ENCODE measurements at places on chromosomes 7 and 10.

GRCh38 chr7:106634958-106635357, 26.0 kb downstream of the CCDC71L start:
- no peak for DNase-seq

- DNase-seq = peak; percentile 84
These were observed 108.1 kb downstream of the CCDC71L start for GRCh38 chr7:106552645-106553445.

GRCh38 chr10:12841426-12841825, 160.1 kb downstream of the CCDC3 start:
- no peak for DNase-seq

DNA sequence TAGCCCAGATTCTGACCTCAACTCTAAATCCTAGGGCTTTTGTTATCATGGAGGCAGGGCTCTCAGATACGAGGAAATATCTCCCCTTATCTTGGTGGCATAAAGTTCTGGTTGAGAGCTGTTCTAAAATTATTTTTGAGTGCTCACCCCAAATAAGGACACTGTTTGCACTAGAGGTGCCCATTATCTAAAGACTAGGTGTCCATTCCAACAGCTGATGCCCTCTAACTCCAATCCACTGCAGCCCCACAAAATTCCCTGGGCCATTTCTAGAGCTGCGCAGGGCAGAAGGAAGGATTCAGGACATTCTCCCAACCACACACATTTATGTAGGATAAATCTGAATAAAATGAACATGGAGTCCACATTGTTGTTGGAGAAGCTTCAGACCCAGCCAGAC, 301.9 kb downstream of the FGFR2 start:
- no peak for DNase-seq

DNA sequence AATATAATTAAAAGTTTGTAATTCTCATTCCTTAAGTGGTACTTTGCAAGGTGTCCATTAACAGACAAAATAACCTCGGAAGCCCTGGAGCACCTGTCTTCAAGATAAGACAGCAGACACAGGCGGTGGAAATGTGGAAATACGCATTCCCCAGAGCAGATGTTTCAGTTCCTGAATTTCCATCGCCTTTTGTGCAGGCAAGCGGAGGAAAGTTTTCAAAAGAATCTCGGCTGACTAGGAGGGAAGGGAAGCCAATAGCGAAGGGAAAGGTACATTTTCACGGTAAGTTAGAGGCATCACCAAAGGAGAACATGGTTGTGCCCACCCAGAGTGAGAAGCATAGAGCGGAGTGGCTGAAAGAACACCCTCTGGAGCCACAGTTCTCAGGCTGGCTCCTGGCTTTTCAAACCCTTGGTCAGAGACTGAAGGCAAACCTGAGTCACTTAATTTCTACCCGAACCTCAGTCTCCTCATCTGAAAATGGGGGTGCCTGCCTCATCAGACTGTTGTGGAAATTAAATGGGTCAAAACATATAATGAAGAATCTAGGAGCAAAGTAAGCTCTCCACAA, 13.6 kb downstream of the CPA1 start:
- DNase-seq = no peak

DNA sequence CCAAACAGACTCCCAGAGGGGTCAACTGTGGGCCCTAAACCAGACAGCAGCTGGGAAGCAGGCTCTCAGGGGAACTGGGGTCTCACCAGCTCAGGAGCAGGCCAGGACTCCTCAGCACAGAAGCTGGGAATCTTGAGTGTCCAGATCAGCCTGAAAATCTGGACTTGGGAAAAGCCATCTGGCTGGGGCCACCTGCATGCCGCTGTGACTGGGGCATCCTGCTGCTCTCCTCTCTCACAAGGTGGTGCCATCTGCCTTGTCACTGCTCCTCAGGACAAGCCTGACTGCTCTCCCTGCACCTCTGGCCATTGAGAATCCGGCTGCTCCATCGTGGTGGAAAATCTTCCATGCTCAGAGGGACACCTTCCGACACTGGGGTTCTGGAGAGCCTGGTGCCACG, 141.4 kb downstream of the PLPP4 start:
- no peak for DNase-seq

- no peak for DNase-seq
These were observed 20.4 kb downstream of the GRB10 start for GRCh38 chr7:50762337-50762736.

DNA sequence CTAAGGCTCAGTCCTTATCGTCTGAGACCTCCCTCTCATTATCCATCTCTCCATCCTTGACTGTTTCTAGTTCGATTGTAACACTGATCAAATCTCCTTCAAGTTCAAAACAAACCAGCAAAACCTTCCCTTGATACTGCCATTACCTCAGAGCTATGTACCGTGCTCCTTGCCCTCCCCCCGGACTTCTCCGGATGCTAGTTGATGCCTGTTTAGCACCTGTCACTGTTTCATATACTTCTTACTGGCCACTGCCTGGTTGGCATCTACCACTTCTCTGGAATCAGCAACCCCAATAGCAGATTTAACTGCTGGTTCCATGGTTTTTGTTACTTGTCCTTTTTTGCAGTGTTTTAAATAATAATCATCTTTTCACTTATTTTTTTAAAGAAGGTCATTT, 64.1 kb downstream of the BMPR1A start:
- DNase-seq = no peak

GRCh38 chr10:10642751-10643150, 374.9 kb upstream of the CELF2 start:
- no peak for DNase-seq

DNA sequence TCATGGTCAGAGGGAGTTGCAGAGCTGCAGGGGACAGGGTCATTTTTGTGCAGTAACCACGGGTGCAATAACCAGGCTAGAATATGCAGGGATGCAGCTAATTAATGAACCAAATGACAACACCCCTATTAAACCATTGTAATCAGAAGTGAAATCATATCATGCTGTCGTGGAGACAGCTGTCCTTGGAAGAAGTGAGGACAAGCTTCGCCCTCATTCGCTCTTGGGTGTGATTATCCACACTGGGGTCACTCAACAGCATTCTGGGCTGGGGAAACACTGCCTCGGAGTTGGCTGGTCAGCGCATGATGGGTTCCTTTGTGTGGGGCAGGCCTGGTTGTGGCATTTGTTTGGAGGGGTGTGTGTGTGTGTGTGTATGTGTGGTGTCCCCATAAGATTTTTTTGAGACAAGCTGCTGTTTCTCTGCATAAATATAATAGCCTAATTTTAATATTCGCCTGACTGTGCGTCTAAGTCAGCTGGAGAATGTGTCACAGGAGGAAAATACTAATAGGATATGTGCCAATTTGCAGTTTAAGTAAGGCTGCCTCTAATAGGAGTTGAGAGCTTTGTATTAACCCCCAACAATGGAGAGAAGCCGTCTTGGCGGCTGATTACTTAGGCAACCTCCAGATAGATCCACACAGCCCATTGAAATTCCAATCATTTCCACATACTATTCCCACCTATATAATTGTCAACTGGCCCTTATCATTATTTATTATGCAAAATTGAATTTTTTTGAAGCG, 149.4 kb downstream of the DNAJB6 start:
- no peak for DNase-seq

DNA sequence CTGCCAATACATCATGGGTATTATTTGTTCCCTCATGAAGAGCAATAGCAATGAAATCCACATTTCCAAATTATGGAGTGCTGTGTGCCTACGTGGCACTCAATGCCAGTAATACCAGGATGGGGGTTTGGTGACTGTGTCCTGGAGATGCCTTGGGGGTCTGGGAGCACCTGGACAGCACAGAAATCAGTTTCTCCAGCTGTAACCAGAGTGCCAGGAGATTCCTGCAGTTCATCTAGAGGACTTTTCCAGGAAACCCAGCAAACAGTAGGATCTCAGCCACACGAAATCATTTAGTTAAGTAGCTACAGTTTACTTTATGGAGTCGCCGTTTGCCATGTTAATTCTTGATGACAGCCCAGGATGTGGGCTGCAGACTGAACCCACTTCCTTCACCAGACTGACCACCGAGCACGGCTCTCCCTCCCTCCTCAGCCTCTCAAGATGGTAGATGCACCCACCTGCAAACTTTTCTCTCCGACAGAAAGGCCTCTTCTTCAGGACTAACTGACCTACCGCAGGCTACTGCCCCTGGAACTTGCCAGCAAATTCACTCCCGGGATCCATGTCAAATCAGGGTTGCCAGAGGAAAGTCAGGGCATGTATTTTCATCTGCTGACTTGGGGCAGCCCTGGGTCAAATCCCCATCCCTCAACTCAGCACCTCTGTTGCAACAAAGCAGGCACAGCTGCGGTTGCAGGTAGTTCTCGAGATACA, 30.3 kb downstream of the MKI67 start:
- no peak for DNase-seq

DNA sequence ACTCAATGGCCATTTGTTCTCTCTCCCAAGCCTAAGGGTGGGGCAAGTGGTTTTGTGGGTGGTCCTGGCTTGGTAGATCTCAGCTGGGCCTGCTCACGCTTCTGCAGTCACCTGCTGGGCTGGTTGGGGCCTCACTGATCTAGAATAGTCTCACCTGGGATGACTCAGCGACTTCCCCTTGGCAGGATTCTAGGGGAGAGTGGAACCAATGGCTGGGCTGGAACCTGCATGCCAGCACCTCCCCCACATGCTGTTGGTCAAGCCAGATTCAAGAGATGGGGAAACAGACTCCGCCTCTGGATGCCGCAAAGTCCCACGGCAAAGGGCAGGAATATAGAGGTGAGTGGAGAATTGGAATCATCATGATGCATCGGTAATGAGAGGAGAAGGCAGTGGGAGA, 292.9 kb upstream of the NPVF start:
- DNase-seq = no peak

DNA sequence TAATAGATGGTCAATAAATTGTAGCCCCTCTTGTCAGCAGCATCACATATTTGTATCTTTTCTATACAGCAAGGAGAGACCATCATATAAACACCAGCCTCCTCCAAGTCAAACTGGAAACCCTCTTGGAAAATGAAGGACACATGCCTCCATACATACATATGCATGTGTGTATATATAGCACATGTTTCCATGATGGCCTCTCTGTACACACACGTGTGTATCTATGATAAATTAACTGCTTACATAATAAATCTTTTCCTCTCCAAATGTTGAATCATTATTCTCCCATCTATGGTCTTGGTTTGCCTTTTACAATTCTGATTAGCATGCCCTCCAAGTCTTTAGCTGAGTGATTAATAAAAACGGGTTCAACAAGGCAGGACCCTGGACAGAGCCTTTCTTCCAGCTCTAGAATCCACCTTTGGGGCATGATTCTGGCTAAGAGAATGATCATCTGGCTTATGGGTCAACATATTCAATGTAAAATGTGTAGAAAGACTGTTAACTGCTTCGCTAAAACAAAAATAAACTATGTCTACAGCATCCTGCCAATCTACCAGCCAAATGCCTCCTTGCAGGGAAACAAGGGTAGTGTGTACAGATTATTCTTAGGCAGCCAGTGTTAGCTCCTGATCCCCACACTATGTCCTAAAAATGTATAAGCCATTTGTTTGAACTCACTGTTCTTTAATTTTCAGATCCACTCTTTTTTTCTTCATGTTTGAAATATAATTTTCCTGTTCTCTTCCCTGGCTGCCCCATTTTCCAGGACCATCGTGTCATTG, 70.0 kb downstream of the CRTAC1 start:
- no peak for DNase-seq

- no peak for DNase-seq
These were observed 27.4 kb upstream of the MALRD1 start for GRCh38 chr10:19021162-19021561.

- no peak for DNase-seq
These were observed 209.9 kb downstream of the BBS9 start for GRCh38 chr7:33339074-33339790.

DNA sequence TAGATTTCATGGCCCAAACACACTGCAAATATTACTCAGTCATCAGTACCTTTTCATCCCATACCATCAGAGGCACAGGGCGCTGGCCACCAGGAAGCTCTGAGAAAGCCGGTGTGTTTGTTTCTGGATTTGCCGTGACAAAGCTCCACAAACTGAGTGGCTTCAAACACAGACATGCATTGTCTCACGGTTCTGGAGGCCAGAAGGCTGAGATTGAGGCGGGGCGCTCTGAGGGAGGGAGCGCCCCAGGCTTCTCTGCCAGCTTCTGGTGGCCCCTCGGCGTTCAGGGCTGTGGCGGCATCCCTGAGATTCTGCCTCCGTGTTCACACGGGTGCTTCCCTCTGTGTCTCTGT, 3.7 kb upstream of the TTYH3 start:
- DNase-seq = no peak

DNA sequence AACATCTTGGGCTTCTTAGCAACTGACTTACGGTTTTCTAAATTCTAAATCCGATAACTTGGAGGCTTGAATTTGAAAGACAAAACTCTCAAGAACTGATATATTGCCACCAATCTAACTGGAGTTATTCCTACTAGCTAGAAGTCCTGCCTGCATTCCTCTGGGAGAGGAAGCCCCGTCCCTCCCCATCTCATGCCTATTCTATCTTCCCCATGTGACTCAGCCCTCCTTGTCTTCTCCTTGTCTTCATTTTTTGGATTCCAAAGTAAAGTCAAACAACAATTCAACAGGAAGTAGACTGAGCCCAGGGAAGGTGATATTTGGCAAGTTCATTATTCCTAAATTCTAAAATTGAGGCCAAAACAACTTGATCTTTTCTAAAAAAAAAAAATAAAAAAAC, 587.7 kb downstream of the KCNMA1 start:
- DNase-seq = no peak

DNA sequence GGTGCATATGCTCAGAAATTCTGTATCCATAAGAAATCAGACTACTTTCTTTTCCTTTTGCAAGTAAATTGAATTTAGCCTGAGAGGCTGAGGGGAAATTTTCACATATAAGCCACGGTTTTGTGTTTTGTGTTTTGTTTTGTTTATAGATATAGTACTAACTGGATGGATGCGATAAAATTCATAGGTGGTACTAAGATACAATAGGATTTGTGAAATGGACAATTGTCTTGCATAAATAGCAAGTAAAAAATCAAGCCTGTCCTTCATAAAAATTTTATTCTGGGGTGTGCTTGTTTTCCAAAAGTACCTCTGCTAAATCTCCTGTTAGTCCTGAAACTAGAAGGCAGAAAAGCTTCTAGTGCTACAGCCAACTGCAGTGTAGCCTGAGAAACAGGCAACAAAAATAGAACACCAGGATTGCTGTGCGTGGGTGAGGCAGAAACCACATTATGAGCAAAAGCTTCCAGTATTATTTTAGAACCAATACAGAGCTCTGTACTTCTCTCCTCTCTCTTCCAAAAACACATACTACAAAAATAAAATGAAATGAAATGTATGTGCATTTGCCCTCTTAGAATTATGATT, 634 bp upstream of the HDAC9 start:
- no peak for DNase-seq

All from B cell (primary cell).